Occipital lobe (tissue), 3 donors: ENCODE measurements at places on chromosomes 6 and 20. TPM values are rescaled to one million over a fixed set of nuclear protein-coding genes. Genes with fewer than 3 reads are reported as not detected.

The PACSIN1 gene
- 2.8 TPM for total RNA-seq

The ABHD12 gene
- total RNA-seq = 39.0 TPM

The SLC17A2 gene
- not detected for total RNA-seq

The RBBP8NL gene
- not detected for total RNA-seq

The POPDC3 gene
- not detected for total RNA-seq

The TMC2 gene
- 1.7 TPM for total RNA-seq

DNA sequence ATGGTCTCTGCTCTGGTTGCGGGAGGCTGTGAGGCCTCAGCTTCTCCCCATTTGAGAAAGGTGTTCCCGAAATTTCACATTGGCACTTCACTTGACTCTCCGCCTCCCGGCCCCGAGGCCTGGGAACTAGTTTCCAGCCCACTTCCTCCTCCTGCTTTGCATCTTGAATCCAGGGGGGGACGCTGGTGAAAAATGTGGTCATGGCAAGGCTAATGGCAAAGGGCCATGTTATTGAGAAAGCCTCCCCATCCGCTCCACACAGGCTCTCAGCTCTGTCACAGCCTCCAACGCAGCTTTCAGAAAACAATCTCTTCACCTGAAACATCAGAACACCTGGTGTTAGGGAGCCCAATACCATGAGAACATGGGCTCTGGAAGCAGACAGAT is 5.6 kb downstream of the PLAGL2 start:
- DNase-seq = no peak

DNA sequence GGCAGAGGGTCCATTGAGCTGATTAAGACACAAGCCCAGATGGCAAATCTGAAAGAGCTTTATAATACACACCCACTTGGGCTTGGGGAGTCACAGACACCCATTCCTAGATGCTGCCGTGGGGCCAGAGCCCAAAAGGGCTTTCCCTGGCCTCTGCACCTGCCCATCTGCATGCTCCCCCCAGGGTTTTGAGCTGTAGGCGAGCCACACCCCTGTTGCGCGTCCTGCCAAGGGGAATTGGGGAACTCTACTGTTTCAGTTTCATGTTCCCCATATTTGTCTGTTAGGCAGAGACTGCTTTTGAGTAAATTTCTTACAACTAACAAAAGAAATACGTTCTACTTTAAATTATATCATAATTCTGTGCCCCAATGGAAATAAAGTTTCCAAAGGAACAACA is 52.9 kb upstream of the FNDC1 start:
- no peak for DNase-seq

DNA sequence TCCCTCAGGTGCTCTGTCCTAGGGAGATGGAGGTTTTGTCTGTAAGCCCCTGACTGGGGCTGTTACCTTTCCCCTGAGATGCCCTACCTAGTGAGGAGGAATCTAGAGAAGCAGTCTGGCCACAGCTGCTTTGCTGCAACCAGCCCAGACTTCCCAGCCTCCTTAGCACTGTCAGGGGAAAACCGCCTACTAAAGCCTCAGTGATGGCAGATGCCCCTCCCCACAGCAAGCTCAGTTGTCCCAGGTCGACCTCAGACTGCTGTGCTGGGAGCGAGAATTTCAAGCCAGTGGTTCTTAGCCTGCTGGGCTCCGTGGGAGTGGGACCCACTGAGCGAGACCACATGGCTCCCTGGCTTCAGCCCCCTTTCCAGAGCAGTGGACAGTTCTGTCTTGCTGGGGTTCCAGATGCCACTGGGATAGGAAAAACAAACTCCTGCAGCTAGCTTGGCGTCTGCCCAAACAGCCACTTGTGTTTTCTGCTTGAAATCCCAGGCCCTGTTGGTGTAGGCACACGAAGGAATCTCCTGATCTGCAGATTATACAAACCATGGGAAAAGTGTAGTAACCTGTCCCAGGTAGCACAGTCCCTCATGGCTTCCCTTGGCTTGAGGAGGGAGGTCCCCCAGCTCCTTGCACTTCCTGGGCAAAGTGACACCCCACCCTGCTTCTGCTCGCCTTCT is 146.4 kb upstream of the PROKR2 start:
- no peak for DNase-seq

DNA sequence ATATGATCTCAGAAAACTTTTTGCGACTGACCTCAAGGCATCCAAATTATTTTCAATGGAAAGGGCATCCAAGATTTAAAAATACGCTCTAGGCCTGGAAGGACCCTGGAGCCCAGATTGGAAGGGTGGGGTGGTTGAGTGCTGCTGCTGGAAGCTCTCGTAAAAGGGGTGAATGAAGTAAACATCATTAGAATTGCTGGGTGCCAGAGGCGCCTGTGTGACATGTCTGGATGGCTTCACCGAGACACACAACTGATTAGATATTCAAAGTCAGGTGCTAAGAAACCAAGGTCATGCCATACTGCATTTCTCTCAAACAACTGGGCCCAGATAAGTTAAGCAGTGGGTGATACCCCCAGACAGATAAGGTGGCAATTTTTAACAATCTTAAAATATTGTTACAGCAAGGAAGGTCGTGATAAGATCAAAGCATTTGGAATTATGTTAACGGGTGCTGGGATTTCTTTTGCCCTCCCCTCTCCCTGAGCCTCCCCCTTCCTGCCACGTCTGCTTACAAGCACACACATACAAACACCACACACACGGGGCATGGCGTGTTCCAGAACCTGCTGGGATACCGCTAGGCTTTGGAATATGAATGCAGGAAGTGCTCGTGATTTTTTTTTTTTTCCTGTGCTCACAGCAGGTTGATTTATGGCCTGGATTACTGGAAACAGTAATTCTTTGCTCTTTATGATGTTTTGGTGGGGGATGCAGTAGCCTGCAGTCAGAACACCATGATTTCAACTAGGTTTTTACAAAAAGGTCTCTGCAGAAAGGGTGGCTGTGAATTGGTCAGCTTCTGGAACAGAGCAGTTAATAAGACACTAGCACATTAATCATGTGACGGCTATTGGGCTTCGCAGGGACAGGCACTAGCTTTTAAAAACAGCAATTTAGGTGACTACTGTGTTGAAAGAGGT is 551.2 kb downstream of the QKI start:
- no peak for DNase-seq

DNA sequence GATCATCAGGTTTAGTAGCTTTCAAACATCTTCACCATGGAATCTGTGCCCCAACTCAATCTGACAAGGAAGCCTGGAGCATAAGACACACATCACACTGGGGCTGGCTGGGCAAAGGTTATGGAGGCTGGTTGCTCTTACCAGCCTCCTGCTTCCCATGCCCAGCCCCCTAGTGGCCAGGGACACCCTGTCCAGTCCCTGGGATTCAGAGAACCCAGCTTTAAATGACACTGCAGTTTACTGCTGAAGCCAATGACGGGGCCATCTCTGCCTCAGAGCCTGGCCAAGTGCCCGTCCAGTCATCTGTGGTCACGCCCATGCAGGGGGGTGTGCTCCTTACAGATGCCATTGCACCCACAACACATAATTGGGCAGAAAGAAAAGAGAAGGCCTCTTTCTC is 272.9 kb downstream of the SMOC2 start:
- no peak for DNase-seq

GRCh38 chr6:17886891-17887290 is 100.5 kb downstream of the KIF13A start:
- DNase-seq = no peak

GRCh38 chr20:34251619-34252018 is 10.4 kb downstream of the ASIP start:
- DNase-seq = no peak

DNA sequence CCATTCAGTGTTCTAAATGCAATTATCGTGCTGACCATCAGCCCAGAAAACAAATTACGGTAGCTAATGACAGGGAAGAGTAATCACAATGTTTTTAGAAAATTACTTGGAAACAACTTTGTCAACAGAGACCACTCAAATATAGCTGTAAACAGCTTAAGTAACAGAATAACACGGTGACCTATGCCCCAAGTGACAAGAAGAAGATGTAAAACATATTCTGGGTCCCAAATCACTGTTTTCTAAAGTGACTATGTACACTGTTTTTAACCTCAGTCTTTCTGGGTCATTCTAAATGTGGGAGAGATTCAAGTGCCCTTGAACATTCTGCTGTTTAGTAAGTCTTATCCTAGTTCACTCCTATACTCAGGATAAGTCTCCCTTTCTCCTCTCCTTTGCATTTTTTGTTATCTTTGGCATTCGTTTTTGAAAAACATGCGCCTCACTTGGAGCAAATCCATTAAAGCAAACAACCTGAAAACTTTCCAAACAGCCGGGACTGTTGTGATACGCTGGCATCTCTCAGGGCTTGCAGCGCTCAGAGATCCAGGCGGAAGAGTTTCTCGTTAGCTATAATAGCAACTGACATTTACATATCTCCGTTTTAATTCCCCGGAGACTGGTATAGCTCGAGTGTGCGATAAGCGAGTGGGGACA is 114.5 kb upstream of the SOX4 start:
- no peak for DNase-seq

DNA sequence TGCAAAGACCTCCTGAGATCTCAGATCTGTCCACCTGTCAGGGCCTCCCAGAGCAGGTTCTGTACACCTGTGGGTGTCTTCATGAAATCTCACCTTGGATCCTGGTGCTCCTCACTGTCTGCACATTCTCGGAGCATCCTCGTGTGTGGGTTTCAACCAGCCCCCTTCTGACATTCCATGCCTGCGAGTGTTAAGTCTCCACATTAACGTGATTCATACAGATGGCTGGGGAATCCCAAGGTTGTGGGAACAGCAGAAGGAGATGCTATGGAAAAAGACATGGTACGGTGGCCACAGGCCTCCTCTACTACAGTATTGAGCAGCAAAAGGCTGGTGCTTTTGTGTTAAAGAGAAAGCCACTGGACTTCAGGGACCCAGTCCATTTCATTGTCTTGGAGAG is 556.5 kb downstream of the DHX35 start:
- no peak for DNase-seq

DNA sequence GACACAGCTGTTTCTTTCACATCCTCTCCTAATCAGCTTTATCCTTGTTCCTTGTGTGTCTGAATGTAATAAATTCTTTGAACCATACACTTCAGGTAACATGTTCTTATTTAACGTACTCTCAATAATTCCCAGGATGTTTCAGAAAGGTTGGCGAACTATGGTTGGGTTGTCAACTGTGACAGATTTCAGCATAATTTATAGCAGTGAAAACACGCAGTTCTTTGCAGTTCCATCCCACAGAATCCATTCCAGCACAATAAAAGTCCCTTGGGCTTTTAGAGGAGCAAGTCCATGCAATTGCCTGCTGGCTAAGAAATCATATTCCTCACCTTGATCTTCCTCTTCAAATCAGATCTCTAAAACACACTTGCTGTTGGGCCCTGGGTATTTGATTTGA is 119.3 kb downstream of the COL9A1 start:
- no peak for DNase-seq

GRCh38 chr6:16248271-16248853 is 10.0 kb downstream of the GMPR start:
- DNase-seq = no peak

DNA sequence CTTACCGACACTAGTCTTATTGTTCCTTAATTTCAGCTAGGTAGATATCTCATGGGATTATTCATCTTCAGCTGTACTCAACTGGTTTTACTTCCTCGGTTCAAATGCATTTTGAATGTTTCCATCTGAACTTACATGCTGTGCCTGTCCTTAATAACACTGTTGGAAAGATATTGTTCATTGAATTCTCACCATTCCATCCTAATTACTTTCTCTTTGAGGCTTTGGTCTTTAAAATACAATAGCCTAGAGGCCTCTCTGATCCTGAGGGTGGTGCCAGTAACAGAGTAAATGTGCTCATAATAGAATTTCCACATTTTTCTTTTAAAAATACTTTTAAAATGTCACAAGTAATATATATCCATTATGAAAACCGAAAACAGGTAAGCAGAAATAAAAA is 54.0 kb downstream of the IL20RA start:
- DNase-seq = no peak

DNA sequence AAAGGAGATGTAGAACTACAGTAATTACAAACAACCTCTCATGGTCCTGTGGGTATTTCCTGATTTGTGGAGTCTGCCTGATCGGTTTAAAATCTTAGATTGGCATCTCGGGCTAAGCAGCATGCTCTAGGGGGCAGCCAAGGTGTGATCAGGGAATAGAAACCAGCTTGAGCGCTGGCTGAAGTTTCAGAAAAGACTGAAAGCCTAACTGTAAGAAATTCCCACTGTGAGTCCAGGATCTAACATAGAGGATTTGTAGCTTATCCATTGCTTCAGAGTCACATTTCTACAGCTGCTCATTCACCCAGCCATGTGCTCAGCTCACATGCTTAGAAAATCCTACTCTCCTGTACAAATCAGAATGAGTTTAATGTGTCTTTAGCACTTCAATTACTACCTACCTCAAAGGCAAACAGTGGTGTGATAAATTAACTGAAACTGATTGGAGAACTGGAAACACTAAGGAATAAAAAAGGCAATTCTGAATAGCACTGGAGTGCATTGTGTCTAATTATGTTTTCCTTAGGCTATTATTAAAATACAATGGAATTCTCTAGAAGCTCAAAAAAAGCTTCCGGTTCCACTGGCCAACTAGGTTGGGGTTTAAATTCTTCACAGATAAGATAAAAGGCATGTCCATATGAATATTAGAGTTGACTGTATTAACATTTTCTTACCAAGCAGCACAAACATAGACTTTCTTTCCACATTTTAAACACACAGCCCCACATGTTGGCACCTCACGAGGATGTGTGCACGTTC is 73.8 kb upstream of the MPC1 start:
- DNase-seq = no peak

DNA sequence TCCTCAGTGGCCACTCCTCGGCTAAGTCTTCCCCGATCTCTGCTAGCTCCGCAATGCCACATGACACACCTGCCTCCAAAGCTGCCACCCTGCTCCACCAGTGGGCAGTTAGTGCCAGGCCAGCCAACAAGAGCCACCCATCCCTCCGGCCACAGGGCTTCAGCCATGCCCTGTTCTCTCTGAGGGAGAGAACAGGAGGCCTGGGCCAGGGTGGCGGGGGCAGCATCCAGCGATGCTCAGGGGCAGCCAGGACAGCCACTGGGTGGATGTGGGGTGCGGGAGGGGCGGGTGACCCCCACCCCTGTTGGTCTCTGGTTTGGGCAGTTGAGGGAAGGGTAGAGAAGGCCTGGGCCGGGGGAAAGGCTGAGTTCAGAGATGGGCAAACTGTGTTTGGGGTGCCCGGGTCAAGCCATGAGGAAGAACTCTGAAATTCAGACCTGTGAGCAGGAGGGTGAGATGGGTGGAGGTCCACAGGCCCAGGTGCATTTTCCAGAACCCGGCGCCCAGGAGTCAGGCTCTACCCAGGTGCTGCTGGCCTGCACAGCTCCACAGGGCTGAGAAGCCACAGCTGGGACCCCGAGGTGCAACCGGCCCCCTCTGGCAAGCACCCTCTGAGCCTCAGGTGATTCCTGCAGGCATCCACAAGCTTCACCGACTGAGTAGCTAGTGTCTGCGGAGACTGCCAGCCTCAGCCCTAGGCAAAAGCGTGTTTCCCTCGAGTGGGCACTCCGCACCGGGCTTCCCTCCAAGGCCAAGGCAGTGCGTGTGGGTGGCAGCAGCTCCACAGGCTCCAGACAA is 91.1 kb downstream of the SULF2 start:
- DNase-seq = no peak

- no peak for DNase-seq
Measured at GRCh38 chr6:127128066-127128465, 9.6 kb downstream of the RSPO3 start.
